ENCODE measurements at places on chromosomes 6 and 20.

- no peak for DNase-seq
Observed at GRCh38 chr20:40156600-40157317, 532.3 kb downstream of the MAFB start.

- no peak for DNase-seq
Observed at GRCh38 chr6:170091639-170092579, 199.0 kb downstream of the DLL1 start.

- no peak for DNase-seq
Observed at GRCh38 chr6:166691746-166692145, 64.7 kb upstream of the RPS6KA2 start.

GRCh38 chr20:48007351-48007750 is 222.1 kb upstream of the SULF2 start:
- no peak for DNase-seq

- no peak for DNase-seq
Observed at GRCh38 chr6:131258010-131258652, 122.9 kb downstream of the AKAP7 start.

GRCh38 chr20:34876406-34877282 is at the start of gene ACSS2:
ACSS2 (plus strand) TSS chr20:34876612; CDS start chr20:34876646, 34 bp downstream.
- DNase-seq = no peak

GRCh38 chr20:46209930-46210671 is 92.0 kb downstream of the CD40 start:
- no peak for DNase-seq

- DNase-seq = no peak
Observed at GRCh38 chr6:43035495-43036194, 14.2 kb downstream of the RRP36 start.

DNA sequence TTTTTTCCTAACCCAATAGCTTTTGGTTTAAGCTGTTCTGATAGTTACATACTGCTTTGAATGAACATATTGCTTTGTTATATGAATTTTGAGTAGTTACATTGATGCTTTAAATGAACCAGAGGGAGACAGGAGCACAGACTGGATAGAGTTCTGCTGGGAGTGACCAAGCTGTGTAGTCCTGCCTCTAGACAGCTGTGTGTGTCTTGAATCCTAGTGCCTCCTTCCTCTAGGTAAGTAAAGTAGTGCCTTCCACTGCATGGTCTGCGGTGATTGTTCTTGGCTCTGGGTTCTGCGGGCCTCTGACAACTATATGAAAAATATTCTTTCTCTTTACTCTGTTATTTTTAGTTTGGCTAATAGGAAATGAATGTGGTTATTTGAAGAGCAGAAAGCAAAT is 46.0 kb upstream of the ADGRG6 start:
- DNase-seq = no peak

GRCh38 chr20:3932277-3932676 is 43.1 kb downstream of the PANK2 start:
- DNase-seq = no peak

DNA sequence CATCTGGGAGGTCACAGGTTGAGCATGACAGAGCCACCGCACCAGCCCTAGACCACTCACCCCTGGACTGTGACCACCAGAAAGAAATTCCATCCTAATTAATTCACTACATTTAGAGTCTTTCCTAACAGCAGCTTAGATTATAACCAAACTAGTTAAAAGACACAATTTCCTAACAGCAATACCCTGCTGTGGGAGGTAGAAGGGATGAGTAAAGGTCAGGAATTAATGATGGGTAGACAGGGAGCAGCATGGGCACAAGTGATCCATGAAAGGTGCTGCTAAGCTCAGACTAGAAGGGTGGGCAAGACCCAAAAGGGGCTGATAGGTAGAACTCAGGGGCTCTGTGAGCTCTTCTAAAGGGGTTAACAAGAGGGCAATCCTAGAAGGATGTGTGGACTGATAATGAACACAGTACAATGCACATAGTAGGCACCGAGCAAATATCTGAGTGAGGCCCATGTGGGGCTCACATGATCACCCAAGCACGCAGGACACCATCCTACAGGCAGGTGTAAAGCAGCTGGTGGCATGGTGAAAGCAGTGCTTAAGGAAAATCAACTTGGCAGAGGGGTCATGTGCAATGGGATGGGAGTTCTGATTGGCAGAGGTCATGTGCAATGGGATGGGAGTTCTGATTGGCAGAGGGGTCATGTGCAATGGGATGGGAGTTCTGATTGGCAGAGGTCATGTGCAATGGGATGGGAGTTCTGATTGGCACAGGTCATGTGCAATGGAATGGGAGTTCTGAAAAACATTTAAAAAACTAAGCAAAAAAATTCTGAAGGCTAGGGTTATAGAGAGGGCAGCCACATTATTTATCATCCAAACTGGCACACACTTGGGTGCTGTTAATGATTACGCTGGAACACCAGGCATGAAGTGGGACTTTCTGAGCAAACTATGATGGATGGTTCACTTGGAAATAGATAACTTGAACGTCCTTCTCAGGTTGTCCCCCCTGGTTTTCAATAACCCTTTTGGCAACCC is 188.2 kb upstream of the FOXQ1 start:
- no peak for DNase-seq

GRCh38 chr6:159125014-159125609 is 44.1 kb upstream of the FNDC1 start:
- DNase-seq = no peak

GRCh38 chr6:161143663-161144430 is 130.0 kb downstream of the AGPAT4 start:
- DNase-seq = no peak

- no peak for DNase-seq
Observed at GRCh38 chr20:24648919-24649318, 179.5 kb downstream of the SYNDIG1 start.

DNA sequence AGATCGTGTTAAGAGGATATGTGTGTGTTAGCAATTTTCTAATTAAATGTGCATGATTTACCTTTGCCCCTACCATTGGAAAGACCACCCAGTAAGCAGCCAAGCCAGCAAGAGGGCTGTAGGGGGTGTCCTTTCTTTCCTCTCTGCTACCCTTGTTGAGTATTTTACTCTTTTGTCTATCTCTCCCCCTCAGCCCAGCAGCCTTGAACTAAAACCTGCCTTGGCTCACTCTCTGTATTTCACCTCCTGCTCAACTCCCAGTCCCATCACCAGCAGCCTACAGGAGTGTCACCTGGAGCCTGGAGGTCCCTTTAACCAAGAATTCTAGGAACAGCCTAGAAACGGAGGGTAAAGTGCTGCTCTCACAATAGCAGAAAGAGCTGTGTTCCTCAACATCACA is 81.0 kb downstream of the HIVEP2 start:
- no peak for DNase-seq

GRCh38 chr6:106060167-106060566 is 26.0 kb upstream of the PRDM1 start:
- no peak for DNase-seq

GRCh38 chr6:82910820-82911219 is 154.8 kb downstream of the UBE3D start:
- no peak for DNase-seq
